ENCODE measurements at places on chromosomes 7 and 10. TPM values are rescaled to one million over a fixed set of nuclear protein-coding genes. Genes with fewer than 3 reads are reported as not detected.

The BICC1 gene
- 7.9 TPM for total RNA-seq

The CREB5 gene
- 8.4 TPM for total RNA-seq

The CACNB2 gene
- total RNA-seq = 85.3 TPM

The MMP21 gene
- not detected for total RNA-seq

- peak; percentile 86 for DNase-seq
These were observed 70.0 kb downstream of the CAMK1D start for GRCh38 chr10:12419262-12419847.

- DNase-seq = no peak
These were observed 268.3 kb upstream of the MEOX2 start for GRCh38 chr7:15954671-15955354.

DNA sequence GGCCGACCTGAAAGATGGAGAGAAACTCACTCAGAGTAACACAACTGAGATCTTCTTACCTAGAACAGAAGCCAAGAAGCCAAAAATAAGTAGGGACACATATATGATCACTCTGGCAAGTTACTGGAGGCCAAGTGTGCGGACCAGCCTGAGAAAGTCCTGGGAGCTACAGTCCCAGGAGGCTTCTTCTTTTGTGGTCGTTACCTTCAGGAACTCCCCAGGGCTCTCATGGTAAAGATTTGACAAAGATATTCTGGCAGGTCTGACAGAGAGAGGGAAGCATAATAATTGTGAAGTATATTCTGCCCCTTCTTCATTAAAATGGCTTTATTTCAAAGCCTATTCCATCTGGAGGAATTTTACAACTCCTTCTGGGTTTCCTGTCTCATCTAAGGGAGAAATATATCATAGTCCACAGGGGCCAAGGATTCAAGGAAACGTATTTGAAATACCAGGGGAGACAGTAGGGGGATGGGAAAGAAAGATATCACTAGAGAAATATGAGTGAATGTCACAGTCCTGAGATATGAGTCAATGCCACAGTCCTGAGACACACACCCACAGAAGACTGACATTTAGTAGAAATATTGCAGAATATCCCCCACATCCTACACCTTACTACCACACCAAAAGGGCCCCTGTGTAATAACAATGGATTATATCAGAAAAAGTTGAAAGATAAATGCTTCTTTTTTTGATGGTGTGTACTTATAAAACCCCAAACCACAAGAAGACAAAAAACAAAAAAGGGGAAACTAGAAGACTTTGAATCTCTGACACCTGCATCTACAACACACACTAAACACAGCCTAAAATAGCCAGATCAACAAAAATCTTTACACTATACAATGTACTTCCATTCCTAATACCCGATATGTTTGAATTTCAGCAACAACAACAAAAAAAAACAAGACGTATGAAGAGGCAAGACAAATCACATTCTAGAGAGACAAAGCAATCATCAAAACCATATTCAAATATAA, 594.2 kb upstream of the NRG3 start:
- DNase-seq = no peak

DNA sequence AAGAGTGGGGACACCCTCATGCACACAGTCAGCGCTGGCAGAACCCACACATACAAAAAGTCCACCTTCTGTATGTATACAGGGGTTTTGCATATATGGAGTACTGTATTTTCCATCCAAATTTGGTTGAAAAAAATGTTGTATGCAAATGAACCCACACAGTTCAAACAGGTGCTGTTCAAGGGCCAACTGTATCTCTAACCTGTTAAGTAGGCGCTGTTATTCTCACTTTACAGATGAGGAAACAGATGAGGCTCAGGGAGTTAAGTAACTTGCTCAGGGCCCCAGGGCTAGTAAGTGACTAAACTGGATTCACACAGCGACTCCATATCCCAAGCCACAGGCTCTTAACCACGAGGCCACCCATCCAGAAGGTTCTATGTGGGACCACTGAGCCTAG, 69.9 kb downstream of the C10orf105 start:
- DNase-seq = no peak

DNA sequence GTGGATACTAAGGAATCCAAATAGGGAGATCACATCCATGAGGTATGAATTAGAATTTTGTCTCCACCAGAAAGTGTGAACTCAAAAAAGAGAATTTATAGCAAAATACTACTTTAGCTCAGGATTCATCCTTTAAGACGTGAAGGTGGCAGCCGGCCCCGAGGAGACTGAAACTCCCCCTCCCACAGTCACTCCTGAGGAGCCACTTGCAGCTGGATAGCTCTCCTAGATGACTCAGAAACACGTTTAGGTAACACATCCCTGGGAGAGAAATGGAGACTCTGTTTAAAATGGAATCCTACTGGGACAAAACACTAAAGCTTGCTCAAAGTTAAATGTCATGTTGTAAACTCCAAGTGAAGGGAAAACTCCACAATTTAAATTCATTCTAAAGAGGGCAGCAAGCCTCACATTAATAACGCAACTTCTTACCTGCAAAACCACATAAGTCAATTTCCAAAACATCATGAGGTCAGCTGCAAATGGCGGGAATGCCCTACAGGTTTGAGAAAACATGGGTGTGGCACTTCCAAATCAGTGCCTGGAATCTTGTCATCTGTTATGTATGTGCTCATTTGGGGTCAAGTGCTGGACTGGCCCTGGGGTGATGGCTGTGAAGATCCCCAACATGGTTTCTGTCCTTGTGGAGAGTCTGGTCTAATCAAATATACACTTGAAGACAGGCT, 46.2 kb downstream of the ICA1 start:
- no peak for DNase-seq

DNA sequence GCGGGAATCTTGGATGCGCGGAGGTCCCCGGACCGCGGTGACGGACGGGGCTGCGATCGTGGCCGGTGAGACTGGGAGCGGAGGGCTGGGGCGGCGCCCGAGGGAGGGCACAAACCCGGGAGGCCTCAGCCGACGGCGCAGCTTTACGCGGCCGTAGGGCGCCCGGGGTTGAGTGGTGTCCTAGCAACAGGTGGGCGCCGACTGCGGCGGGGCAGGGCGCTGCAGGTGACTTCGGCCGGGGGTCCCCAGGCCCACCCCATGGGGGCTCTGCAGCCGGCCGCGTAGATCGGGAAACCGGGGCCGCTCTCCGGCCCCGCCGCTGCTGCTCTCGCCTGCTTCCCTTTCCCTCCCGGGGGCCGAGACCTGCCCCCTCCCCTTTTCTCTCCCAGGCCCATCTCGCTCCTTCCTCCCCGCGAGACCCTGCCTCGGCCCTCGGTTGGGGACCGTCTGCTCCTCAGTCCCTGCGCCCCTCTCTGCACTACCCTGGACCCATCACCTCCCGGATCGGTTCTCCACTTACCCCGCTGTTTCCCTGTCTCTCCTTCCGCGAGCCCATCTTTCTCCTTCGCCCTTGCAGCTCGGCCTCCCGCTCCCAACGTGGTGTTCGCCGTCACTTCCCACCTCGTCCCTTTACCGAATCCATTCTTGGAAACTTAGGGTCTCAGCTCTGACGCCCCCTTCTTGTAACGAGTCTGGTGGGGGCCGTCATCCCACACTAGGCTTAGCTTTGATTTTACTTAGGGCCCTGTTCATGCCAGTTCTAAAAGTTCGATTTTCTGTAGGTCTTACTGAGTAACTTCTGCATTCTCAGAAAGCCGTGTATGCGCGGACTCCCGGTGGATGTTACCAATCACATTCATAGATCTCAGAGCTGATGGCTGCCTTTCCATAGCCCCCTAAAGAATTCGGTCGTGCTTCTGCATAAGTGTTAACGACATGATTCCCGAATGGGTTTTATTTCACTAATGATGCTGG, 18.5 kb upstream of the ACBD5 start:
- no peak for DNase-seq

All from sigmoid colon (tissue), 7 donors.